Endodermal cell (in vitro differentiated cells): ENCODE measurements at places on chromosomes 7 and 10.
A peak's percentile ranks its signal among the peaks of the same experiment; 100 is the strongest.

- H3K27me3 ChIP-seq, result no peaks in the 10 kb centered on the region
- no peak overlapping the region for H3K4me3 ChIP-seq
- no peaks in the 10 kb centered on the region for H3K4me1 ChIP-seq
- H3K36me3 ChIP-seq, result no peaks in the 10 kb centered on the region
- DNase-seq, result peak; percentile 16
Measured at GRCh38 chr10:71081912-71082311, 130.5 kb upstream of the UNC5B start.

GRCh38 chr7:157292770-157293412 is 43.9 kb upstream of the DNAJB6 start:
- H3K36me3 ChIP-seq, result no peaks in the 10 kb centered on the region
- DNase-seq, result peak; percentile 75
- no peak overlapping the region for H3K27ac ChIP-seq
- no peaks in the 10 kb centered on the region for H3K4me1 ChIP-seq
- no peak overlapping the region for H3K4me3 ChIP-seq

GRCh38 chr7:2006921-2007381 is 225.8 kb downstream of the MAD1L1 start:
- no peak overlapping the region for H3K4me3 ChIP-seq
- H3K27me3 ChIP-seq, result no peaks in the 10 kb centered on the region
- no peaks in the 10 kb centered on the region for H3K4me1 ChIP-seq
- peak overlapping the region; percentile 66 for H3K27ac ChIP-seq
- H3K36me3 ChIP-seq, result no peaks in the 10 kb centered on the region

- H3K36me3 ChIP-seq, result peaks cover 52% of the 10 kb centered on the region
- no peaks in the 10 kb centered on the region for H3K4me1 ChIP-seq
- no peak for DNase-seq
- H3K27me3 ChIP-seq, result no peaks in the 10 kb centered on the region
Measured at GRCh38 chr7:1156782-1157535, 3.0 kb downstream of the ZFAND2A start.

- no peak overlapping the region for H3K4me3 ChIP-seq
- no peaks in the 10 kb centered on the region for H3K4me1 ChIP-seq
- no peaks in the 10 kb centered on the region for H3K27me3 ChIP-seq
- no peaks in the 10 kb centered on the region for H3K36me3 ChIP-seq
- no peak for DNase-seq
Measured at GRCh38 chr7:76037310-76037709, 10.5 kb downstream of the STYXL1 start.

DNA sequence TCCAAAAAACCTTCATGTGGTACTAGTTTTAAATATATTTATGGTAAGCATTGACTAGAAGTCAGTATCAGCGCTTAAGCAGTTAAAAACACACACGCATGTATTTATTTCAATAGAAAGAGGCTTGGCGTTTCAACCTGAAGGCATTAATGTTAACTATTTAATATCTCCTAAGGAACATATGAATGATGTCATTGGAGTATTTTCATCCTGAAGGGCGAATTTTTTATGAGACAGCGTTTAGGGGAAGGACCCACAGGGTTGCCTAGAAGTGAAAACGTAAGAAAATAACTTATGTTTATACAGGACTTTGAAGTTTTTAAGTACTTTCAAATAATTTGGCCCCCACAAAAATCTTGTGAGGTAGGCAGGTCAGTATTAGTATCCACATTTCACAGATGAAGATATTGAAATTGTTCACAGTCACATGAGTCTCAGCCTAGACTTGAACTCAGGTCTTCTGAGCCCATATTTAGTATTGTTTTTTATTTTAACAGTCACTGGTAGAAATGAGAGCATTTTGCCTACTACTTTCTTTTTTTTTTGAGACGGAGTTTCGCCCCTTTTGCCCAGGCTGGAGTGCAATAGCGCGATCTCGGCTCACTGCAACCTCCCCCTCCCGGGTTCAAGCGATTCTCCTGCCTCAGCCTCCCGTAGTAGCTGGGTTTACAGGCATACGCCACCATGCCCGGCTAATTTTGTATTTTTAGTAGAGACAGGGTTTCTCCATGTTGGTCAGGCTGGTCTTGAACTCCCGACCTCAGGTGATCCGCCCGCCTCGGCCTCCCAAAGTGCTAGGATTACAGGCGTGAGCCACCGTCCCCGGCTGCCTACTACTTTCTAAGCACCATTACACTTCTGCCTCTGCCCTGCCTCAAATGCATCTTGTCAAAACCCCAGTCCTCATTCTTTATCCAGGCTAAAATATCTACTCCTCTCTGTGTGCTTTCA is 1.8 kb downstream of the SLK start:
- DNase-seq, result no peak
- H3K4me3 ChIP-seq, result peak overlapping the region; percentile 100
- no peaks in the 10 kb centered on the region for H3K4me1 ChIP-seq
- H3K27me3 ChIP-seq, result no peaks in the 10 kb centered on the region

- H3K27ac ChIP-seq, result no peak overlapping the region
- no peaks in the 10 kb centered on the region for H3K4me1 ChIP-seq
- DNase-seq, result no peak
- H3K27me3 ChIP-seq, result no peaks in the 10 kb centered on the region
- no peaks in the 10 kb centered on the region for H3K36me3 ChIP-seq
Measured at GRCh38 chr7:138606236-138606635, 94.9 kb downstream of the SVOPL start.

- H3K27ac ChIP-seq, result no peak overlapping the region
- H3K27me3 ChIP-seq, result peaks cover 9% of the 10 kb centered on the region
- no peaks in the 10 kb centered on the region for H3K4me1 ChIP-seq
- DNase-seq, result no peak
- no peak overlapping the region for H3K4me3 ChIP-seq
Measured at GRCh38 chr7:121882731-121883130, 9.8 kb downstream of the PTPRZ1 start.

- peaks cover 4% of the 10 kb centered on the region for H3K27me3 ChIP-seq
- peak overlapping the region; percentile 90 for H3K4me3 ChIP-seq
- no peaks in the 10 kb centered on the region for H3K36me3 ChIP-seq
- no peaks in the 10 kb centered on the region for H3K4me1 ChIP-seq
- peak overlapping the region; percentile 91 for H3K27ac ChIP-seq
Measured at GRCh38 chr7:152436111-152436930, 518 bp upstream of the KMT2C start.

GRCh38 chr7:2729031-2729892 is 41.3 kb downstream of the AMZ1 start:
- peaks cover 8% of the 10 kb centered on the region for H3K4me1 ChIP-seq
- H3K27ac ChIP-seq, result peak overlapping the region; percentile 38
